ENCODE measurements at places on chromosomes 5 and 9.

DNA sequence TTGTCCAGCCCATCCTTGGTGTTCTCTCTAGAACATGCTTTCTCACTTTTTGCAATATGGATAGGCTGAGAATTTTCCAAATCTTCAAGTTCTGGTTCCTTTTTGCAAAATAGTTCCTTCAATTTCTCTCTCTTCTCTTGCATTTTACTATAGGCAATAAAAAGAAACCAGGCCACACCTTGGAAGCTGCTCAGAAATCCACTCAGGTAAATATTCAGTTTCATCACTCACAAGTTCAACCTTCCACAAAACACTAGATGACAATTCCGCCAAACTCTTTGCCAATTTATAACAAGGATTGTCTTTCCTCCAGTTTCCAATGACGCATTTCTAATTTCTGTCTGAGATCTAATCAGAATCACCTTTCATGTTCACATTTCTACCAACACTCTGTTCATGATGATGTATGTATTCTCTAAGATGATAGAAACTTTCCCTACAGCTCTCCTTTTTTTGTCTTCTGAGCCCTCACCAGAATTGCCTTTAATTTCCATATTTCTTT, 204.2 kb upstream of the PIK3R1 start:
- no peak for DNase-seq

DNA sequence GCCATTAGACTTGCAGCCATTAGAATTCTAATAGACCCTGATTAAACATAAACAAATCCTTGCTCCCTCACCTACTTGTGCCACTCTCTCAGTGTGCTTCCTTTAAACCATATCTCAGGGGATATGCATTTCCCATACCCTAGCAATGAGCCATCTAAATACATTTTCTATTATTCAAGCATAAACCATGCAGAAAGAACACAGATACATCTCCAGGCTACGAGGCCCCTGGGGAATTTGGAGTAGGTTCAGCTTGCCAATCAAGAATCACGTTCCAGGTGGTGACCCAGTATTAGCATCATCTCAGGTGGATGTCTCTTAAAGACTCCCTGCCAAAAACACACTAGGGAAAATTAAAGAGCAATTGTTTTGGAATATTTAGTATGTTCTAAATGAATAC, 93.0 kb upstream of the CCL21 start:
- DNase-seq = no peak

DNA sequence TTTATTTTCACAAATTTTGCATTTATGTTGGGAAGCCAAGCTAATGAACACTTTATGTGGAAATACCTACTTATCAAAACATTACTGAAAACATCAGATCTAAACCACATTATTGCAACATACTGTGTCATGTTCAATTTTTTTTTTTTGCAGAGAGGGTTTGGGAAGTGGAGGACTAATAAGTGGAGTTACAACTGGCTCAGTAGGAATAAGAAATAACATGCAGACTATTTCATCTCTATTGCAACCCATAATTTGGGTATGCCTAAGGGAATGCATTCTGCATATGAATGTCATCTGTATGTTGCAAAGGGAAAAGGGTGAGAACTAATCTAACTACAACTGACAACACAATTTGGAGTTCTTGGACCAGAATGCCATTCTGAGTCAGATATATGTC, 41.8 kb downstream of the APC start:
- DNase-seq = no peak

GRCh38 chr5:57736716-57737115, 254.1 kb upstream of the ACTBL2 start:
- no peak for DNase-seq

DNA sequence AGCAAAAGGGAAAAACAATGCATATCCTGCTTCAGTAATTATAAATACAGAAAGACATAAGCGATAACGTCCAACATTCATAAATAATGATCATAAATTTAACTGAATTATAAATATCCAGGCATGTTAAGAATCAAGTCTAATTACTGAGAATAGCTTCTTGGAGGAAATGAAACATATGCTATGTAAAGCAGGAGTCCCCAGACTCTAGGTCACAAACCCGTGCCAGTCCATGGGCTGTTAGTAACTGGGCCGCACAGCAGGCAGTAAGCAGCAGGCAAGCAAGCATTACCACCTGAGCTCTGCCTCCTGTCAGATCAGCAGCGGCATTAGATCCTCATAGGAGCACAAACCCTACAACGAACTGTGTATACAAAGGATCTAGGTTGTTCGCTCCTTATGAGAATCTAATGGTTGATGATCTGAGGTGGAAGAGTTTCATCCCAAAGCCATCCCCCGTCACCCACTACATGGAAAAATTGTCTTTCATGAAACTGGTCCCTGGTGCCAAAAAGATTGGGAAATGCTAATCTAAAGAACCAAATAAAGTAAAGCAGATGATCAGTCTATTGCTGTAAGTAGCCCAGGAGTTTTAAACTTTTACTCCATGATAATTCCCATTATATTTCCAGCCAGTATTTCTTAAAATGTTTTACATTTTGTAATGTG, 50.4 kb downstream of the CERT1 start:
- DNase-seq = peak; percentile 20

Measured in retina (tissue), 1 donor.